Mucosa of descending colon (tissue), 3 donors: ENCODE measurements at places on chromosomes 5 and 9.

DNA sequence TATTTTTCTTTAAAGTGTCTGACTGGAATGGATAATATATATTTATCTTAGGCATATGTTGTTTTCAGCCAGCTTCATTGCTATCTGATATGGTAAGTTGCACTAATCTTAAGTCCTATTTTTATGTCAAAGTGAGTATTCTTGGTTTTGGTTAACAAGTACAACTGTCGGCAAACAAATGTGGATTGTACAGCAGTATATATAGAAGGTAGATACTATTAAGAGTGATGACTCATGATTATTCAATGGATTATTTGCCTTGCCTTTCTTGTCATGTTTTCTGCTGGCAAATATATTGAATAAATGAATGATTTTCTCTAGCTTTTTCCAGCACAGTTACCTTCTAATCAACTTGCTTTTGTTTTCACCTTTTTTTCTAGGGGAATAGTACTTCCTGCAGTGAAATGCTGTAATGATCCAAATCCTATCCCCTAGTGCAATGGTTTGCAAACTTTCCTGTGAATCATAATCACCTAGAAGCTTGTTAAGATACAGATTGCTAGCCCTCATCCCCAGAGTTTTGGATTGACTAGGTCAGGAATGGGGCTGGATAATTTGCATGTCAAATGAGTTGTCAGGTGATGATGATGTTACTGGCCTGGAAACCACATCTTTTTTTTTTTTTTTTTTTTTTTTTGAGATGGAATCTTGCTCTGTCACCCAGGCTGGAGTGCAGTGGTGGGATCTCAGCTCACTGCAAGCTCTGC is 60.8 kb upstream of the ARRDC3 start:
- DNase-seq: no peak

DNA sequence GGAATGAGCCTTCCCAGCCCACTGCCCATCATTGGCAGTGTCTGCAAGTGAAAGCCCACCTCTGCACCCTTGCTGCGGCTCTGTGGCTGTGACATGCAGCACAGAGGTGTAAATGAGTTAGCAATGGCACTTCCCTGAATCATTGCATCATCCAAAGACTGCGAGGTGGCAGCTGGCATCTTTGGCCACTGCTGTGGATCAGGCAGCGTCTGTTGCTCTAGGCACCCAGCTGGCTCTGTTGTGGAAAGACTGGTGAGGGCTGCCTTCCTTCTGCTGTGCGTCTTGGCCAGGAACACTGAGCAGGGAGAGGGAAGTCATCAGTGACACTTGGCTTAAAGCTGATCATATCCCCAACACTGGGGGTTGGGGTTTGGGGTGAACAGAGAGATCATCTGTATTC is 64.5 kb downstream of the MFAP3 start:
- no peak for DNase-seq

GRCh38 chr5:91494447-91494996 is 111.4 kb upstream of the ARRDC3 start:
- no peak for DNase-seq

- DNase-seq: no peak
These were observed 48.8 kb downstream of the GRAMD2B start for GRCh38 chr5:126471875-126472537.

- DNase-seq: no peak
These were observed 15.5 kb downstream of the OTULINL start for GRCh38 chr5:14597080-14597479.

GRCh38 chr5:172630082-172630481 is 11.0 kb upstream of the NEURL1B start:
- no peak for DNase-seq

DNA sequence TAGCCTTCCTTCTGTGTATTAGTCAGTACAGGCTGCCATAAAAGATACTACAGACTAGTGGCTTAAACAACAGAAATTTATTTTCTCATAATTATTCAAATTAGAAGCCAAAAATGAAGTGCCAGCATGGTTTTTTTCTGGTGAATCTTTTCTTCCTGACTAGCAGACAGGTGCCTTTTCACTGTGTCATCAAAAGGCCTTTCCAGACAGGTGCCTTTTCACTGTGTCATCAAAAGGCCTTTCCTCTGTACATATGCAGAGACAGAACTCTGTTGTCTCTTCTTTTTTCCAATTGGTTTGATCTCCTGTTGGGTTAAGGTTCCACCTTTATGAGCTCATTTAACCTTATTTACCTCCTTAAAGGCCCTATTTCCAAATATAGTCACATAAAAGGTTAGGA is 599.9 kb downstream of the ISL1 start:
- no peak for DNase-seq

DNA sequence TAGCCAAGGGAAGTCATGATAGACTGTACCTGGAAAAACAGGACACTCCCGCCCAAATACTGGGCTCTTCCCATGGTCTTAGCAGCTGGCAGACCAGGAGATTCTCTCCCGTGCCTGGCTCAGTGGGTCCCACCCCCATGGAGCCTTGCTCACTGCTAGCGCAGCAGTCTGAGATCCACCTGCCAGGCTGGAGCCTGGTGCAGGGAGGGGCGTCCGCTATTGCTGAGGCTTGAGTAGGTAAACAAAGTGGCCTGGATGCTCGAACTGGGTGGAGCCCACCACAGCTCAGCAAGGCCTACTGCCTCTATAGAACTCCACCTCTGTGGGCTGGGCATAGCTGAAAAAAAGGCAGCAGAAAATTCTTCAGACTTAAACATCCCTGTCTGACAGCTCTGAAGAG is 10.1 kb upstream of the THG1L start:
- peak; percentile 50 for DNase-seq

DNA sequence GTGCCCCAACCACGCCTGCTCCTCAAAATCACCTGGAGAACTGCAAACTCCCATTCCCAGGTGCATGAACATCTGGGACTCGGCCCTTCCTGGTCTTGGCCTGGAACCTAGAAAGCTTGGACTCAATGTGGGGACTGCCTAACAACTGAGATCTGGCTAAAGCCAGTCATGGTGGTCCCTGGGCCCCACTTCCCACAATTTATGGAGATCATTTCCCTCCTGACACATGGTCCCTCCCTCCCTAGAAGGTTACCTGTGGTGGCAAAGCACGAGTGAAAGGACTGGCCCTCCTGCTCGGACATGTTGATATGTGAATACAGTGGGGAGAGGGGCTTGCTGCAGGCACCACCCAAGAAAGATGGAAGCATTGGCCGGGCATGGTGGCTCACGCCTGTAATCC is 18.8 kb downstream of the BICD2 start:
- no peak for DNase-seq

DNA sequence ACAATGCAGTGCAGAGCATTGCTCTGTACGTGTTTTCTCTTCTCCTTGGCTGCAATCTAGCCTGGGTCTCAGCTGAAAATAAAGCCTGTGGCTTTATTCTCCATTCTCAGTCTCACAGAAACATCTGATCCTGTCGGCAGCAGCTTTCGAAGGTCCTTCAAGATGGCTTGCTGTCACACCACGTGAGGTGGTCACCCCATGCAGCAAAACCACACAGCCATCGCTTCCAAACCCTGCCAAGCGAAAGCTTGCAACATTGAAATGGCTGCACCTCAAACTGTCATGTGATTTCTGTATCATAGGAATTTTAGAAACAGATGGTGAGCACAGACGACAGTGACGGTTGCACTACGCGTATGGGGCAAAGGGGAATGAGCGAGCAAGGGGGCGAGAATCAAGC is 98.5 kb upstream of the SMARCA2 start:
- no peak for DNase-seq

DNA sequence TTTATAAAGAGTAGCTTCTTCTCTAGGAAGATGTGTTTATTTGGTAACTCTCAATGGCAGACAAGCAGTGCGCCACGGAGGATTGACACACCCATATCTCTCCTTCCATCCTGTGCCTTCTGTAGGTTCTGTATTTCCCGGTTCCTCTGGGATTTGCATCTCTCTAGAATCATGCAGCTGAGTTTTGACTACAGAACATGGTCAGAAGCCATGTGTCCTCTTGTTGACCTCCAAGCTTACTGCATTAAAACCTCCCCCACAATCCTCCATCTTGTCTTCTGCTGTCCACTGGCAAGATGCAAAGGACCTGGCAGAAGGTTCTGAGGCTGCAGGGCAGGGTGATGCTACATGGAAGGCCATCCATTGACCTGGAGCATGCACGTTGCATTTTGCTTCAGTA is 482.0 kb downstream of the DMRT2 start:
- DNase-seq: no peak

DNA sequence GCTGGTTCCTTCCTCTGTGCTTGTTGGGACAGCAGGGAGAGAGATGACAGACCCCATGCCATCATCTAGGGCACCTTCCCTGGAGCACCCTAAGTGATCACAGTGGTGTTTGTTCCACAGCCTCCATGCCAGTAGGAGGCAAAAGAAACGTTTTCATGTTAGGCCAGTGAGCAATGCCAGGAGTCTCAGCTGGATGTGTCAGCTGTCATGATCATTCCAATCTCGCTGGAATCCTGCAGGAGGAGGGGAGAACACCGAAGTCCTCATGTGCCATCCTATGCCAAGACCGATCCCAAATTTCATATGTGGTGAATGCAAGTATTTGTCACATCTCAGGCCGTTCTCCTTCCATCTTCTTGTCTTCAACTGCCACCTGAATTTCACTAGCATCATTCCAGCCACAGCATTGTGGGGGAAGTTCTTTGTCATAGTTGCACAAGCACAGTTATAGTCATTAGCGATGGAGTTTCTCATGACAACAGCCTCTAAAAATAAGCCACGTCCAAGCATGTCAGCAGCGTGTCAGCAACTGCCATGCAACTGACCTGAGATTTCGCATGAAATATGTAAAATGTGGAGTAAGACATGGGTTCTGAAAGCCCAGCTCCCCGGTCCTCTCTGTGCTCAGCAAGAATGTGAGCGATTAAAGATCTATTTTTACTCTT is 97.2 kb upstream of the DNAH5 start:
- no peak for DNase-seq

DNA sequence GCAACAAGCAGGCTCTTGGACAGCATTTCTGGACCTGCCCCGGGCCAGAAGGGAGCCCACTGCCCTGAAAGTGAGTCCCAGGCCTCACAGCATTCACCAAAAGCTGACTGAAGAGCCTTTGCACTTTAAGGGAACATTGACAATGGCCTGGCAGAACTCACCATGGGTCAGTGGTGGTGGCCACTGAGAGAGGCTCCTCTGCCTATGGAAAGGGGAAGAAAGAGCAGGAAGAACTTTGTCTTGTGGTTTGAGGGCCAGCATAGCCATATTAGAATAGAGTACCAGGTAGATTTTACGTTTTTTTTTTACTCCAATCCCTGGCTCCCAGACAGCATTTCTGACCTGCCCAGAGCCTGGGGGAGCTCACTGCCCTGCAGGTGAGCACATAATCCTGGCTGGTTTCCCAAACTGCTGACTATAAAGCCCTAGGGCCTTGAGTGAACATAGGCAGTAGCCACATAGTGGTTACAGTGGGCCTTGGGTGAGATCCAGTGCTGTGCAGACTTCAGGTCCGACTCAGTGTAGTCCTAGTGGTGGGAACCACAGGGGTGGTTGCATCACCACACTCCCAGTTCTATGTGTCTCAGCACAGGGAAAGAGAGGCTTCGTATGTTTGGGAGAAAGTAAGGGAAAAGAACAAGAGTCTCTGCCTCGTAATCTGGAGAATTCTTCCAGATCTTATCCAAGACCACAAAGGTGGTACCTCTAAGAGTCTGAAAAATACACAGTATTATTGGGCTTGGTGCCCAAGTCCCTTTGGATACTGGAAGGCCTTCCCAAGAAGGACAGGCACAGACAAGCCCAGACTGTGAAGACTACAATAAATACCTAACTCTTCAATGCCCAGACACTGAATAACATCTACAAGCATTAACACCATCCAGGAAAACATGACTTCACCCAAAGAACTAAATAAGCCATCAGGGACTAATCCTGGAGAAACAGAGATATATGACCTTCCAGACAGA is 89.5 kb downstream of the TSSK1B start:
- no peak for DNase-seq

DNA sequence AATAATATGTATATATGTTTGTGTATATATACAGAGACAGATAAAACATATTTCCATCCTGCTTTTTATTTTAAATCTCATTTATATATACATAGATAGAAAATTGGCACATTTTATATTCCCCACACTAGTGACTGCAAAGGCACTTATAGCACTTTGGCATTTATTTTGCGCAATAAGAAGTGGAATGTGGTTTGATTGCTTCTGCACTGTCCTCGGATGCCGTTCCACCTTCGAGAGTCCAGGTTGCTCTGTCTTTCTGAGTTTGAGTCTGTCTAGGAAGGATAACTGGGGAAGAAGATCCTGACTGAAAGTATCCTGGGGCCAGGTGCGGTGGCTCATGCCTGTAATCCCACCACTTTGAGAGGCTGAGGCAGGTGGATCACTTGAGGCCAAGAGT is 66.5 kb upstream of the ENTREP1 start:
- DNase-seq: no peak

- no peak for DNase-seq
These were observed 42.2 kb upstream of the FBXW11 start for GRCh38 chr5:172048539-172049101.

DNA sequence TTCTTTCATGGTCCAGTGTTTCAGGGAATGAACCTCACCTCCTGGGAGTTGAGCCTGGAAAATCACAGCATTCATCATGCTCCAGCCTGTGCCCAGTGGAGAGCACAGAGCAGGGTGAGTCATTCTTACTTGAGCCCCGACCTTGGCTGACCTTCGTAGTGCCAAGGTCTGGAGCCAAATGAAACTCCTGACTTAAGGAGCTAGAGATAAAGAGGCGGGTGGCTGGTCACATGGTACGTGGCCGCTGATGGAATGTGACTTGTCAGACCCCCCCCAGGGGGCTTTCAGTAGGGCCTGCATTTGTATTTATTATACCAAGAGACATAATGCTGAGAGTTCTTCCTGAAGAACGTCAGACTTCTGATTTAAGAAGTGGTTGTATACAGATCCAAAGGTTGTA is 15.0 kb upstream of the PIP5K1B start:
- DNase-seq: no peak

DNA sequence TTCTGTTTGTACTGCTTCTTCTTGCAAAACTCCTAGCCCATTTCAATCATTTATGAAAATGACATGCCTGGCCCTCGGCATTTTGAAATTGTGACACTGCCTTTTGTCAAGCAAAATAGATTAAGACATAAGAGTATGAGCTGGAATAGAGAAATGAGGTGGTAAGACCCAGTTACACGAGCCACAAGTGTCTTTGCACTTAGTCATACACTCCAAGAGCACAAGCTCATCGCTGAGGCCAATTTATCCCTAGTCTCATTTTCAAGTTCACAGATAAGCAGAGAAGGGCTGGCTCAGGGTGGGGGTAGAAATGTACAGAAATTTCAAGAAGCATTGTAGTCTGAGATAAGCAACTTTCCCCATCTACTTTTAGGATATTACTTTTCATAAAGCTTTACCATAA is 40.6 kb upstream of the MAP1B start:
- no peak for DNase-seq

- DNase-seq: no peak
These were observed 129.2 kb upstream of the PHYKPL start for GRCh38 chr5:178361657-178362445.

- DNase-seq: no peak
These were observed 32.1 kb upstream of the ELL2 start for GRCh38 chr5:95993776-95994175.

- no peak for DNase-seq
These were observed 17.2 kb downstream of the TSPAN17 start for GRCh38 chr5:176664479-176664878.

- DNase-seq: no peak
These were observed 48.2 kb downstream of the ADAMTS12 start for GRCh38 chr5:33843579-33843978.

- no peak for DNase-seq
These were observed 11.6 kb downstream of the FANCC start for GRCh38 chr9:95305770-95306492.

GRCh38 chr9:127589955-127590370 is 22.1 kb upstream of the STXBP1 start:
- DNase-seq: peak; percentile 80
